CD14-positive monocyte (primary cell): ENCODE measurements at places on chromosomes 2 and 18.

DNA sequence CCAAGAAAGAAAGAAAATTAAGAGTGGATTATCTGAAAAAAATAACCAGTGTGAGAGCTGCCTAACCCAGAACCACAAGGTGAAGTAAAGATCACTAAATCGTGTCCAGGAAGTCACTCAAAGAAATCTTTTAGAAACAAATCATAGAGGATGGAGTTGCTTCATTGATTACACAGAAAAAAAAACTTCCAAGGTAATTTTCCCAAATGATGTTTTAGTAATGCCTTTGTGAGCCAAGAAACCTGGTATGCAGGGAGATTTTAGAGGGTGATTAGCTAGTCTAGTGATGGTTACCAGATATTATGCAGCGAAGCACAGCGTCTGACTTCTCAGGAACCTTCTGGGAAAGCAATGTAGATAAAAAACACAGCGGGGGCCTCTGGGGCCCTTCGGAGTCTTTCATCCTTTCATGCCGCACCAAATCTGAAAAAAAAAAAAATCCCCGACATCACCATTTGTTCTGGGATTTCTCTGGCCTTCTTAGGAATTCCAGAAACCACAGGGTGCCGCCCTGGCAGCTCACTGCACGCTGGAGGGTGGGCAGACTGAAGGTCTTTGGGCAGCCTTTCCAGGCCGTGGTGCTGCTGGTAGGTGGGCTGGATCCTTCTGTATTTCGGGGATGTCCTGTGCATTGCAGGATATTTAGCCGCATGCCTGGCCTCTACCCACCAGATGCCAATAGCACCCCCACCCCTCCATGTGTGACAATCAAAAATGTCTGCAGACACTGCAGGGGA is 17.3 kb downstream of the ALPK2 start:
- no peak for DNase-seq

- no peak for DNase-seq
These were observed 155.1 kb downstream of the WDSUB1 start for GRCh38 chr2:159131267-159131913.

DNA sequence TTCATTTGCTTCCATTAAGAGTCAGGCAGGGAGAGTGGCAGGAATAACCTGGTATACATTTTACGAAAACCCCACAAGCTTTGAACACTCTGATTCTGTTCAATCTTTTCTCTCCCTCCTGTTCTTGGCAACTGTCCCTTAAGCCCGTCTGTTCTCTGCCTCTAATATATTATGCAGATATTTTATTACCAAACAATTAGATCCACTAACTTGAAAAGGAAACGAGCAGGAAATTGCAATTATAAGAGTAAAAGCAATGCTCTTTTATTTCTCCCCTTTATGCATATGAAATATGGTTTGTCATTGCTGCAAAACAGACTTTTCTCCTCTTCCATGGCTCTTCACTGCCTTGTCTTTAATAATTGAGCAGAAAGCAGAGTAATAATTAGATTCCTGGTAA is 149.1 kb upstream of the CELF4 start:
- no peak for DNase-seq

DNA sequence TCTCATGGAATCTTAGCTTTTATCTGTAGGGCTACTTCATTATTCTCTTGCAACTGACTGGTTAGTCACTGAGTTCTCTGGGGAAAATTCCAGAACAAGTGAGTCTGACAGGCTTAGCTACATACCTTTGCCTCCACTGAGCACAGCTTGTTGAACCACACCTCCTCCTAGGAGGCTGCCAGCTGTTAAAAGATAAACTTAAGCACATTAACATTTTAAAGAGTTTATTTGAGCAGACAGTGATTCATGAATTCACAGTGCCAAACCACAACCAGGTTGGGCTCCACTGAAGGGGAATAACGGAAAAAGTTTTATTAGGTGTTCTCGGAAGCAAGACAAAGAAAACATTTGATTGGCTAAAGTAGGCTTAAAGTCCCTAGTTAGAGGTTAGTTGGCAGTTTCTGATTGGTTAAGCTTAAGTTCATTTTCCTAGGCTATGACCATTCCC is 12.5 kb upstream of the SLC38A11 start:
- no peak for DNase-seq

- DNase-seq: no peak
These were observed 462.9 kb downstream of the TXNL1 start for GRCh38 chr18:56175330-56176001.

DNA sequence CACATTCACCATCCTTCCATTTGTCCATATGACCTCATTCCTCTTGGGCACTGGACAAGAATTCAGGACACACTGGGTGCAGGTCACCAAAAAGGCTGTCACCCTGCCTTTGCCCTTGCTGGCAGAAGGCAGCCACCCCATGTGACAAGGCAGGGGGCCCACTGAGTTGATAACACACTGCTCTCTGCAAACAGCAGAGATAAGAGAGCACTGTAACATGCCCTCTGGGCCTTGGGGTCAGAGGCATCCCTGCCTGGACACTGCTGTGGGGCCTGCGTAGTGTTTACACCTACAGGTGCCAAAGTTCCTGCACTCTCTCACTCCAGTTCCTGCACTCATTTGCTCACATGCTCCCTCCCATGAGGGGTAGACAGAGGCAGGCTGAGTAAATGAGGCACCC is 344.7 kb upstream of the TCF4 start:
- DNase-seq: no peak

DNA sequence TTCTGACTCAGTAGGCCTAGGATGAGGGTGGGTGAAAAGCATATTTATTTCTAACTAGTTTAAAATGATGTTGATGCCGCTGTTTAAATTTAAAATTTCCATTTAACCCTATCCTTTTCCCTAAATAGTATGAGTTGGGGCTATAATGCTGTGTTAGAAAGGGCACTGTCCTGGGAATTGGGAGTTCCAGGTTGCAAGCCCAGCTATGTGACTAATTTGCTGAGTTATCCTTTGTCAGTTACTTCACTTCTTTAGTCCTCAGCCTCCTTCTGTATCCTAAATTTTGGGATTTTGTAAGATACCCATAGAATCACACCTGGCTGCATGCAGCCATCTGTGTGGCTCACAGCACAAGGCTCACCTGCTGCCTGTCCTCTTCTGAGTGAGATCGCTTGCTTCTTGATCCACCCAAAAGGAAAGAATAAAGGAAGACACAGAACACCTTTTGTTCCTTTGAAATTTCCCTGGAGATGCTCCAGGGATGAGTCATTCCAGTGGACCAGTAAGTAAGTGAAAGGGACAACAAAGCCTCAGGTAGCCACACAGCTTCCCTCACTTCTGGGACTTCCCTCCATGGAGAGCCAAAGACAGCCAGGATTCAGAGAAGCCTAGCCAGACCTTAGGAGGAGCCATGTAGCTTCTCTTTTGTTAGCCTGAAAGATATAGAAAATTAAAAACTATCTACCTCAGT is 97.2 kb downstream of the DTNA start:
- DNase-seq: no peak

- no peak for DNase-seq
These were observed 123.5 kb downstream of the GLI2 start for GRCh38 chr2:120859128-120859527.

DNA sequence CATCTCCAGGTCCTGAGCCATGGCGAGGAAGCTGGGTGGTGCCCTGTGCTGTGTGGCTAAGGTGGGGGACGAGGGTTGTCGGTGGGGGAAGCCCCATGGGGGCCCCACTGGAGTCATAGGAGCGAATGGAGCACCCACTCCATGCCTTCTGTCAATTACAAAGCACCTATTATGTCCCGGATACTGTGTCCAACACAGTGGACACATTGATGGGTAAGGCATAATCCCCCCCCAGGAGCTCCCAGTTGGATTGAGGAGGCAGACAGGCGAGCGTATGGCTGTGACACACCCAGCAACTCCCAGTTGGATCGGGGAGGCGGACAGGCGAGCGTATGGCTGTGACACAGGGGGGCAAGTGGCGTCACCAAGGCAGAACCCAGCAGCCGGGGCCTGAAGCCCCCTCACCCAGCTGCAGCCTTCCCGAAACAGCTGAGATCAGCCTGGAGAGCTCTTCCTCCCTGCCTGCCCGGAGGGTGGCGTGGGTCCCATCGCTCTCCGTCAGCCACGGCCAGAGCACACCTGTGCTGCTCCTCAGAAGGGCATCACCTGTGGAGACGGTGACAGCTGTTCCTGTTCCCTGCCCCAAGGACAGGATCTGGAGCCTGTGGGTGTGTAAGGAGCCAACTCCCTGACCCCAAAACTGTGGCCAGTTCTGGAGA is 69.6 kb downstream of the HPCAL1 start:
- DNase-seq: no peak

DNA sequence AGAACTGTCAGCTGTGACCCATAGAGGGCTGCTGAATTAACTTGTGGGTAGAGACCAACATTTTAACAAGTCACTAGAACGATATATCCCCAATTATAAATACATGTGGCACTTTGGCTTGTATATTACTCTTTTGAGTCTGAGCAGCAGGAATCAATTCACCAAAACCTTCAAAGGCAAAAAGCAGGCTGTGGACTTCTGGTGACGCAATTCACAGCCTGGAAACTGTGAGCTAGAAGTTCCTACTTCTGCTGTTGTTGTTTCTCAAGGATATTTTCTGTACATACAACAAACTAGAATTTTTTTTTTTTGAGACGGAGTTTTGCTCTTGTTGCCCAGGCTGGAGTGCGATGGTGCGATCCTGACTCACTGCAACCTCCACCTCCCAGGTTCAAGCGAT is 37.3 kb downstream of the PTCD3 start:
- no peak for DNase-seq
